Osteoblast (primary cell): ENCODE measurements at places on chromosomes 12 and 14. TPM values are rescaled to one million over a fixed set of nuclear protein-coding genes. Genes with fewer than 3 reads are reported as not detected.

SPIC gene
- total RNA-seq, result not detected in 2 replicates

ORMDL2 gene
- 9.4 and 10.1 TPM in 2 replicates for total RNA-seq

ERO1A gene
- total RNA-seq, result 55.1 and 56.8 TPM in 2 replicates

ESPL1 gene
- 0.72 and 1.8 TPM in 2 replicates for total RNA-seq

LALBA gene
- total RNA-seq, result not detected in 2 replicates

VRTN gene
- total RNA-seq, result not detected in 2 replicates
